ENCODE measurements at places on chromosomes 7 and 10. TPM values are rescaled to one million over a fixed set of nuclear protein-coding genes. Genes with fewer than 3 reads are reported as not detected.

The PDK4 gene
- total RNA-seq = 227 TPM

The BMPER gene
- total RNA-seq = not detected

The NPY4R2 gene
- total RNA-seq = not detected

The GPRIN2 gene
- total RNA-seq = 6.3 TPM

The CNNM1 gene
- total RNA-seq = not detected

The GPNMB gene
- total RNA-seq = 46.4 TPM

The PLXNA4 gene
- total RNA-seq = 27.1 TPM

The KNDC1 gene
- 0.21 TPM for total RNA-seq

The RAPGEF5 gene
- 65.8 TPM for total RNA-seq

The LRRD1 gene
- not detected for total RNA-seq

GRCh38 chr7:121938429-121938996 is 65.6 kb downstream of the PTPRZ1 start:
- DNase-seq = no peak

GRCh38 chr10:108567899-108568752 is 1355.2 kb downstream of the XPNPEP1 start:
- no peak for DNase-seq

GRCh38 chr10:123909866-123910265 is 18.3 kb upstream of the CPXM2 start:
- DNase-seq = no peak

- DNase-seq = no peak
These were observed 17.0 kb downstream of the GHRHR start for GRCh38 chr7:30980751-30981150.

DNA sequence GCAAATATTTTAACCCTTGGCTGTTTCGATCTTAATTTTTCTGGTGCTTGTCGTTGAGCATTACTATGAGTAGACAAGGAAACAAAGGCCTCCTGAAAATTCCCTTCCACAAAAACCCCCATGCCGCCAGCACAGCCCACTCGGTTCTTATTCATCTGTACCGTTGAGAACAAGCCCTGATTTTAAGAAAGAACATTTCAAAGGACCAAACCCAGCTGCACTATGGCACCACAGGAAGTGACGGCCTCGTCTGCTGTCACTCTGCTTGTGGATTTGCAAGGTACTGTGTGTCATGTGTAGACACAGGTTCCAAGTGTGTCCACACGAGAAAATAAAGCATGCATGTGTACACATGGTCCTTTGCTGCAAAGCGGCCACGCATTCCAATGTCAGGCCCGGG is 285.2 kb downstream of the DNAJB6 start:
- DNase-seq = no peak

DNA sequence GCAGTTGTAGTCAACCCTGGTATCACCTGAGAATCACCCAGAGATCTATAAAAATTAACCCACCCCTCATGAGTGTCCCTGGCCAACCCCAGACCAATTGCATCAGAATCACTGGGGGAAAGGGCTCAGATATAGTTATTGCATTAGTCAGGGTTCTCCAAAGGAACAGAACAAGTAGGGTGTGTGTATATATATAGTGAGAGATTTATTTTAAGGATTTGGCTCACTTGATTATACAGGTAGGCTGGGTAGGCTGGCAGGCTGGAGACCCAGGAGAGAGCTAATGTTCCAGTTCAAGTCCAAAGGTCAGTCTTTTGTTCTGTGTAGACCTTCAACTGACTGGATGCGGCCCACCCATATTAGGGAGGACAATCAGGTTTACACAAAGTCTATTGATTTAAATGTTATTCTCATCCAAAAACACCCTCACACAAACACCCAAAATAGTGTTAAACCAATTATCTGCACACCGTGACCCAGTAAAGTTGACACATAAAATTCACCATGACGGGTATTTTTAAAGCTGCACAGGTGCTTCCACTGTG is 372.9 kb upstream of the NFE2L3 start:
- no peak for DNase-seq

- no peak for DNase-seq
These were observed 41.3 kb downstream of the LDB3 start for GRCh38 chr10:86709396-86710185.

DNA sequence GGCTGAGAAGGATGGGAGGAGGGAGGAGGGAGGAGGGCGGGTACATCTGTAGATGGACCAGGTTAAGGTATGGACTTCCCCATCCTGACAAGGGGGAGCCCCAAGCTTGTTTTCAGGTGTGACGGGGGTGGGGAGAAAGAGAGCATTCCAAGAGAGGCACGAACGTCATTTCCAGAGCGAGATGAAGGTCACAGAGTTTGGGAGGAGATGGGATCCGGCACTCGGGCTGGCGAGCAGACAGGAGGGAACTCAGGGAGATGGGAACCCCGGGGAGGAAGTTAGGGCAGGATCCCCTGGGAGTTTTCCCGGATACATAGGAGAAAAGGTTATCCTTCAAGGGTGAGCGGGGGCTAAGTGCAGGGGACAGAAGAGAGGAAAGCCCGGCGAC is 118.8 kb downstream of the CUX1 start:
- no peak for DNase-seq

DNA sequence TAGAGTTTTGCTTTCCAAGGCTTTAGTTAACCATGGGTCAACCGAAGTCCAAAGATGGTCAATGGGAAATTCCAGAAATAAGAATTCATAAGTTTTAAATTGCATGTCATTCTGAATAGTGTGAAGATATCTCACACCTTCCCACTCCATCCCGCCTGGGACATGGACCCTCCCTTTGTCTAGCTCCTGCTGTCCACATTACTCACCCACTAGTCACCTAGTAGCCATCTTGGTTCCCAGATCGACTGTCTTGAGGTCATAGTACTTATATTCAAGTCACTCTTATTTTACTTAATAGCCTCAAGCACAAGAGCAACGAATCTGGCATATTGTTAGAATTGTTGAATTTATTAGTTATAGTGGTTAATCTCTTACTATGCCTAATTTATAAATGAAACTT is 366.6 kb downstream of the PRPF18 start:
- DNase-seq = no peak

DNA sequence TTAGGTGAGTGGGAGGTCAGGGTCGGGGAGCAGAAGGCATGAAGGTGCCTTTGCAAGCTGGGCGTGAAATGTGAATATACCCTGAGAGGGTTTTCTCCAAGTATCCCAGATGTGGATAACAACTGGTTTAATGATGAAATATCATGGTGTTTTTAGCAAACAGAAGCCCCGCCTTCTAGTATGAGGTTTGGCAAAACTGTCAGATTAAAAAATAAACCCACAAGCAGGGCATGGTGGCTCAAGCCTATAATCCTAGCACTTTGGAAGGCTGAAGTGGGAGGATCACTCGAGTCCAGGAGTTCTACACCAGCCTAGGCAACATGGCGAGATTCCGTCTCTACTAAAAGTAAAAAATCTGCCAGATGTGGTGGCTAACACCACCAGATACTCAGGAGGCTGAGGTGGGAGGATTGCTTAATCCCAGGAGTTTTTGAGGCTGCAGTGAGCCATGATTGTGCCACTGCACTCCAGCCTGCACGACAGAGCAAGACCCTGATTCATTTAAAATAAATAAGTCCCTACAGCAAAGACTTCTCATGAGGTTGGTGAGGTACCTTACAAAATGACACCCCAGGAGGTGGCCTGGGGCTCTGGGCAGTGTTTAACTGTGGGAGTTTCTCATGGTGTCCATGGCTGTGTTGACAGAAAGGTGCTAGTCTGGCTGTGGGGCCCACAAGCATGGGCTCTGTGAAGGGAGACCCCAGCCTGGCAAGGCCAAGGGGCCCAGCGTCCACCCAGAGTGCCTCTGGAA is 6.7 kb upstream of the PWWP2B start:
- DNase-seq = no peak

GRCh38 chr10:112184379-112184778 is 814 bp upstream of the GPAM start:
- DNase-seq = no peak

- DNase-seq = no peak
These were observed 346.5 kb upstream of the CACNA2D1 start for GRCh38 chr7:82789883-82790609.

- no peak for DNase-seq
These were observed 12.6 kb upstream of the NRBF2 start for GRCh38 chr10:63120554-63120953.

- peak; percentile 93 for DNase-seq
These were observed 167.0 kb upstream of the PPP1R3A start for GRCh38 chr7:114085592-114086501.

DNA sequence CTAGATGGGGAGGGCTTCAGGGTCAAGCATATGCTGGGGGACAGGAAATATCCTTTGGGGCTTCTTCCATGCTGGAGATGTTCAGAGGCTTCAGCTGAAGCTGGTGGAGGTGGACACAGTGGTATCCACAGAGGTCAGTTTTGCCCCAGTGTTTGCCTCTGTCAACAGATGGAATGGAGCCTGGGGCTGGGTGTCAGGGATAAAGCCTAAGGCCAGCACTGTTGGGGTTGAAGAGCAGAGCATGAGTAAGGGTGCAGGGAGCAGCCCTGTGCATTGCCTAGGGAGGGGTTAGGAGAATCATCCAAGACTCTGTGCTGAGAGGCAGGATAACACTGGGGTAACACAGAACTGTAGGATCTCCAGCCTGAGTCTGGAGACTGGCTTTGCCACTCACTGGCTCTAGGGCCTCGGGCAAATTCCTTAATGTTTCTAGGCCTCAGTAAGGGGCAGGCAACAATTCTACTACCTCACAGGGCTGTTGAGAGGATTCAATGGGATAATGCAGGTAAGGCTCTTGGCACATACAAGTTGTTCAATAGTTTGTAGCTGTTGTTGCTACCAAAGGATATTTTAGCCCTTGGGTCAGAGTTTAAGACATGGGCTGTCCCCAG is 21.8 kb upstream of the MYL7 start:
- DNase-seq = no peak

DNA sequence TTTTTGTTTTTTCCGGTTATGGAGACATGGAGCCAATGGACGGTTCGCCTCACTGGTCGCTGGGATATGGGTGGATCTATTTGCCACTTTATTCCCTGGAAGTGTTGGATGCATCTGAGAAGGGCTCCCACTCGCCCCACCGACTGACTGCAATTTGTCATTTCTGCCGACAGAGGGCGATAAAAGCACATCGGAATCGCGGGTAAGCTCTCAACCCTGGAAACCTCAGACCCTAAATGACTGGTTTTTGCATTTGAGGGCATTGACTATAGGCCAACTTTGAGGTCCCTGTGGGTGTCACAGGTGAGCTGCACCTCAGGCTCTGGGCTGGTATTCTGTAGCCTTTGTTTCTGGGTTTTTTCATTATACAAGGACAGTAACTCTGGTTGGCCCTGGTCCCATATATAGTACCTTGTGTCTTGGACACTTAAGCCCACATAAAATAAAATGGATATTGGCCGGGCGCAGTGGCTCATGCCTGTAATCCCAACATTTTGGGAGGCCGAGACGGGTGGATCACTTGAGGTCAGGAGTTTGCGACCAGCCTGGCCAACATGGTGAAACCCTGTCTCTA is 11.9 kb upstream of the OPALIN start:
- no peak for DNase-seq

- no peak for DNase-seq
These were observed 56.3 kb upstream of the TMEM72 start for GRCh38 chr10:44854693-44855350.

DNA sequence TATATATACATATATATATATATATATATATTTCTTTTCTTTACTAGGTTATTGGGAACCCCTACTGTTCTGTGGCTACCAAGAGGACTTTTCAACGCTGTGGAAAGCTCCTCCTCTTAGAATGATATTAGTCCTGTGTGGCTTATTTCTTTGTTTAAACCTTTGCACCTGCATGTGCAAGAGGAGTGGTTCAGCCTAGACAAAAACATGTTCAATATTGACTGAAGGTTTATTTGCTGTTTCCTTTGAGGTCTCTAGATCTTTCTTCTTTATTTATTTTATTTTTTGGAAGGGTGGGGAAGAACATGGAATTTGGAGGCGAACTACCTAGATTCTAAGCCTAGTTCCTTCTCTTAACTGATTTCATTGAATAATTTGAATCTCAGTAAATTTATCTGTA is 118.1 kb downstream of the GNAT3 start:
- DNase-seq = no peak

GRCh38 chr7:31948029-31948428 is 122.2 kb downstream of the PDE1C start:
- no peak for DNase-seq

DNA sequence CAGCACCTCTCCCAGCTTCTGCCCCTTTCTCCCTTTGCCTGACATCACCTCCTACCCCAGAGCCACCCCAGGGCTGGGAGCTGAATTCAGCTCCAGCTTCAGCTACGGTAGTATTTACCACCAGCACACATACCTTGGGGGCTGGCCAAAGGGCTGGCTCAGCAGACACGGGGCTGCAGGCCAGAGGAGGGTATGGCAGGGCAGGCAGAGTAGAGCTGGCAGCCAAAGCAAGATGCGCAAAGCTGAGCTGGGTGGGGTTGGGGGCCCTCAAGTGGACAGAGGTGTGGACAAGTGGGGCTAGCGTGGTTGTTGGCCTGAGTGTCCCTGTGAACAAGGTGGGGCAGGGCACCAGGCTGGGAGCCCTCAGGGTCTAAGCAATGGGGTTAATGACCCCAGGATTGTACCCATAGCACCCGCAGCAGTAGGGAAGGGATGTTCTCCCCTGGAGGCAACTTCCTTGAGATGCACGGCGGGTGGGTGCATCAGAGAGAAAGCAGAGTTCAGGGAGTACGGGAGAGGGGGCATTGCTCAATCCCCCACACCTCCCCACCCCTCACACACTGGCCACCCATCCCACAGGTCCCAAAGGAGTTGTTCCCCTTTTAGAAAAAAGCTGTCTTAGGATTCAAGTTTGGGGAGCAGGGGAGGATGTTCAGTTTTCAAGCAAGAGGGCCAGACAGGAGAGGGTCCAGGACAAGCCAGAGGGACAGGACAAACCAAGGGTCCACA is 8.0 kb downstream of the VSIR start:
- no peak for DNase-seq

DNA sequence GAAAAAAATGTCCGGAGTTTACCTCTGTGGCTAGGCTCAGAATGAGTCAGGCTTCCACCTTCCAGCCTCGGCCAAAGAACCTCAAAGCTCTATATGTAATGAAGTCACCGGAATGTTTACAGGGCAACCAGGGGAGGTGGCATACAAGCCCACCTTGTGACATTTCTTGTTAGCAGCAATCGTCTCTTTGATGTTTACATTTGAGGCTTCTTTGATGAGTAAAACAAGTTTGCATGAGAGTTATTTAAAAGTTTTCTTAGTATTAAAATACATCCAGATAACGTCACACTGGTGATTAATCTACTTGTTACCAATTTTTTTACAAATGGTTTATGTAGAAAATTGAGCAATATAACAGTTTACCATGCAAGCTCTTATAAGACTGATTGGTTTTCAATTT is 133.1 kb upstream of the ADAM12 start:
- no peak for DNase-seq

GRCh38 chr7:108045154-108045553 is 42.2 kb upstream of the LAMB1 start:
- no peak for DNase-seq

GRCh38 chr7:155670521-155670920 is 26.1 kb downstream of the RBM33 start:
- DNase-seq = no peak

- DNase-seq = no peak
These were observed 902.5 kb upstream of the ZNF722 start for GRCh38 chr7:63096141-63096540.

GRCh38 chr7:139823959-139824521 is 5.0 kb upstream of the TBXAS1 start:
- DNase-seq = no peak

Data from ascending aorta (tissue), 2 donors.